ENCODE measurements at places on chromosomes 11 and 22. TPM values are rescaled to one million over a fixed set of nuclear protein-coding genes. Genes with fewer than 3 reads are reported as not detected.

Gene GTSE1
- 7.5 TPM for total RNA-seq

DNA sequence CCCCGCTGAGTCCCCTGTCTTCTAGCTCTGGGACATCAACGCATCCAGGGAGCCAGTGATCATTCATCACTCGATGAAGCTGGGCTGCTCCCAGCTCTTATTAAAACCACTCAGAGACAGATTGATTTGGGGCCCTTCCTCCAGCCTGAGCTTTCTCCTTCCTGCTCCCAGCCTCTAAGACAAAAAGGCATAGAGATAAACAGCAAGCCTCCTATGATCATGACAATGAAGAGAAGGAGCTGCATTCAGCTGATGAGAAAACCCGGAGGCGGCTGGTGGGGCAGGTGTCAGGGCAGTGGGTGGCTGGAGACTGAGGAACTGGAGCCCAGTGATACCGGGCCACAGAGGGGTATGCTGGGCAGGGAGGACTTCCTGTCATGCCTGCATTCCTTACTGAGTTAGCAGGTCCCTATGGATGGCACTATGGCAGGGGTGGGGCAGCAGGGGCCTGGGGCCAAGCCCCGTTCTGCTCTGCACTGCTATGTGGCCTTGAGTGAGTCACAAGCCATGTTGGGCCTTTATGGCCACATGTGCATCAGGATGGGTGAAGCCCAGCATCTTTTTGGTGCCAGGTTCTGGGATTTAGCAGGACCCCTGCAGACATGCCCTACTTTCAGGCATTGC, 20.2 kb downstream of the PVALB start:
- H3K4me3 ChIP-seq: no peak overlapping the region
- no peaks in the 10 kb centered on the region for H3K36me3 ChIP-seq
- peaks cover 3% of the 10 kb centered on the region for H3K27me3 ChIP-seq
- H3K27ac ChIP-seq: no peak overlapping the region
- peaks cover 13% of the 10 kb centered on the region for H3K4me1 ChIP-seq
- no peak for DNase-seq

GRCh38 chr11:232783-233565, 3.2 kb downstream of the SIRT3 start:
- peaks cover 2% of the 10 kb centered on the region for H3K27me3 ChIP-seq
- no peaks in the 10 kb centered on the region for H3K36me3 ChIP-seq
- H3K4me1 ChIP-seq: no peaks in the 10 kb centered on the region
- H3K4me3 ChIP-seq: no peak overlapping the region
- H3K27ac ChIP-seq: no peak overlapping the region

Gene SCO2
- total RNA-seq: 4.8 TPM

Gene CFAP300
- total RNA-seq: 1.4 TPM

DNA sequence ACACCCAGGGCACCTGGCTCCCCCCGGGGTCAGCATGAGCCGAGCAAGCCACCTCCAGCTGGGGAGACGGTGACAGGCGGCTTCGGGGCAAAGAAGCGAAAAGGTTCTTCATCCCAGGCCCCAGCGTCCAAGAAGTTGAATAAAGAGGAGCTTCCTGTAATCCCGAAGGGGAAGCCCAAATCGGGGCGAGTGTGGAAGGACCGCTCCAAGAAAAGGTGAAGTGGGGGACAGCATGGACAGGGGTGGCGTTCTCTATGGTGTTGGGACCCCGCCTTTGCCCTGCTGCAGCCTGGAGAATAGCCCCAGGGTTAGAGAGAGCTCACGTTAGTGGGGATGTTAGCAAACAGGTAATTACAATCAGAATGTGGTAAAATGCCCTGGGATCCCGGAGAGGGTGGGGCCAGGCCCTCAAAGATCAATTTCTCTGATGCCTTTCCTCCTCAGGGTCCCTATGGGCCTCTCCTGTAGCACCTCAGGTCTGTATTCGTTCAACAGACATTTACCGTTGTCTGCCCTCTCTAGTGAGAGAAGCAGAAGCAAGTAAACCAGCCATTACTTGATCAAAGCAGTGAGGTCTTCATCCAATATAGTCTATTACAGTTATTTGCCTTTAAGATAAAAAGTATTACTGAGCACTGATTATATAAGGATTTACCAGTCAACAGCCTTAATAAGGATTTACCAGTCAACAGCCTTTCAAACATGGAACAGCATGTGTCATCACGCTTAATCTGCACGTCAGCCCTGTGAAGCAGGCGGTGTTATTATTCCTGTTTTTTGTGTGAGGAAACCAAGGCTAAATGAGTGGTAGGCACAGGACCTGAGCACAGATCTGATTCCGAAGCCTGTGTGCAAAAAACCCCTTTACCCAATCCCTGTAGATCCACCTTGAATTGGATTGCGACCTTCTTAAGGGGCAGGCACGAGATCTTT, 1.0 kb downstream of the CCDC86 start:
- DNase-seq: no peak
- H3K36me3 ChIP-seq: no peaks in the 10 kb centered on the region
- peaks cover 8% of the 10 kb centered on the region for H3K27me3 ChIP-seq
- H3K27ac ChIP-seq: peak overlapping the region; percentile 17

- H3K27me3 ChIP-seq: peaks cover 3% of the 10 kb centered on the region
- no peaks in the 10 kb centered on the region for H3K36me3 ChIP-seq
- H3K4me3 ChIP-seq: no peak overlapping the region
- DNase-seq: no peak
- no peak overlapping the region for H3K27ac ChIP-seq
Measured at GRCh38 chr11:95297680-95298452, 66.9 kb upstream of the SESN3 start.

All from glutamatergic neuron (in vitro differentiated cells).